ENCODE measurements at places on chromosomes 12 and 14. TPM values are rescaled to one million over a fixed set of nuclear protein-coding genes. Genes with fewer than 3 reads are reported as not detected.

GRCh38 chr12:39033782-39034181 lies 128.4 kb upstream of the CPNE8 start:
- no peaks in the 10 kb centered on the region for H3K4me1 ChIP-seq
- H3K27ac ChIP-seq, result no peak overlapping the region
- no peak overlapping the region for H3K4me3 ChIP-seq

The SLC25A47 gene
- total RNA-seq, result not detected

GRCh38 chr12:75657831-75658230 lies 146.4 kb upstream of the KRR1 start:
- no peak overlapping the region for H3K4me3 ChIP-seq
- no peaks in the 10 kb centered on the region for H3K36me3 ChIP-seq
- no peaks in the 10 kb centered on the region for H3K27me3 ChIP-seq
- no peaks in the 10 kb centered on the region for H3K4me1 ChIP-seq

DNA sequence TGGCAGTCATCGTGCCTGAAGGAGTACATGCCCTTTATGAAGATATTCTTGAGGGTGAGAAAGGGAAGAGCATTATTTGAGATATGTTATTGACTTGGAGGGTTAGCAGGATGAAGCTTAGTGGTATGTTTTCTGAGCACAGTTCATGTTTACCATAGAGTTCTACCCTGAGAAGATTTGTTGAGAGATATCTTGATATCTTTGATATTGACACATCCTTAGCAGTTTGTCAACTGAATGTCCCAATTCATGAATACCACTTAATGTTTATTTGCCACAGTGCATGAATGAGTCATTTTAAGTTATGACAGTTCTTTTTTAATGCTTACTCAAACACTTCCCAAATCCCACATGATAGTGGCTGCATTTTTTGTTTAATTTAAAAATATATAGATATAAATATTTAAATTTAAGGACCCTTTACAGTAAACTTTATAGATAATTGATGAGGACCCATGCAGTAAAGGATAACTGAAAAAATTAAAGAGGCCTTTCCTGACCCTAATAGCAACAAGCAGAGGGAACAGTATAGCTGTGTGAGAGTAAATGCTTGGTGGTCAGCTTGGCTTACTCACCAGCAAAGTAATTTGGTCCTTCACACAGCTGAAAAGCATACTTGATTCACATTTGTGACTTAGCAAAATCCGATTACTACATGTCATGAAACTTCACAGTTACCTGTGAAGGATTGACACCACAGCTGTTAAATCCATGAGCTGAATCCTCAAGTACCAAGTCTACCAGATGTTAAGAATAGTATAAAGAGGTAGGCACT lies 25.8 kb downstream of the SLC39A9 start:
- DNase-seq, result no peak
- H3K4me1 ChIP-seq, result no peaks in the 10 kb centered on the region
- no peak overlapping the region for H3K4me3 ChIP-seq
- H3K36me3 ChIP-seq, result peaks cover 5% of the 10 kb centered on the region
- H3K27me3 ChIP-seq, result no peaks in the 10 kb centered on the region

DNA sequence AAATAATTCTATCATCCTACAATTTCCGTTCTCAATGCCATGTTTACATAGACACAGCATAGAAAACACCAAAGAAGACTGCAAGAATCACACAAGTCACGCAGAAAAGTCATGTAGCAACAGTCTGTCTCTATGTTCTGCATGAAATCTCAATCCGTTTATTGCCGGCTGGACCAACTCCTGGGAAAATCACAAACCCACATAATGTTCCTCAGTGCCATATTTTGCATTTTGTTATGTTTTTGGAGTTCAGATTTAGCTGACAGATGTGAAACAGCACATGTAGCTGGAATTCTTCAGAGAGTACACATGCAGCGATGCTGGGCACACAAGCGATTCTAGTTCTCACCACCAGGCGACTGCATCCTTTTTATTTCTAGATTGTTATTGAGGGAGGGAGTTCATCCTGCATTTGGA lies 193.1 kb downstream of the APAF1 start:
- no peak for DNase-seq
- H3K4me1 ChIP-seq, result no peaks in the 10 kb centered on the region
- no peaks in the 10 kb centered on the region for H3K27me3 ChIP-seq
- H3K27ac ChIP-seq, result no peak overlapping the region

- no peaks in the 10 kb centered on the region for H3K36me3 ChIP-seq
- no peak overlapping the region for H3K27ac ChIP-seq
- DNase-seq, result peak; percentile 9
- no peaks in the 10 kb centered on the region for H3K4me1 ChIP-seq
- H3K27me3 ChIP-seq, result no peaks in the 10 kb centered on the region
These were observed 276.3 kb upstream of the FAR2 start for GRCh38 chr12:28872654-28873268.

The AICDA gene
- total RNA-seq, result not detected

DNA sequence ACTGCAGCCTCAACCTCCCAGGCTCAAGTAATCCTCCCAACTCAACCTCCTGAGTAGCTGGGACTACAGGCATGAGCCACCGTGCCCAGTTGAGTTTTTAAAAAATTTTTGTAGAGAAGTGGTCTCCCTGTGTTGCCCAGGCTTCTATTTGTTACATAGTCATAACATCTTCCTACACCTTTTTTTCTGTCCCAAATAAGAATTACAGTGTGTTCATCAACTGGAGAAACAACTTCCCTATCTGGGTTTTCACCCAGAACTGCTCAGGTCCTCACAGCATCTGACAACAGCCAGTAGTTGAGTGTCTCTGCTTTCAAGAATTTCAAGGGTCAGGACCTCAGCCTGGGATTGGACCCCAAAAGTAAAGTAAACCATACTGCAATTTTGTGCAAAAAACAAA lies 235.2 kb upstream of the AMIGO2 start:
- no peak for DNase-seq
- no peak overlapping the region for H3K4me3 ChIP-seq
- no peak overlapping the region for H3K27ac ChIP-seq
- H3K27me3 ChIP-seq, result no peaks in the 10 kb centered on the region

The CAPZA3 gene
- not detected for total RNA-seq

DNA sequence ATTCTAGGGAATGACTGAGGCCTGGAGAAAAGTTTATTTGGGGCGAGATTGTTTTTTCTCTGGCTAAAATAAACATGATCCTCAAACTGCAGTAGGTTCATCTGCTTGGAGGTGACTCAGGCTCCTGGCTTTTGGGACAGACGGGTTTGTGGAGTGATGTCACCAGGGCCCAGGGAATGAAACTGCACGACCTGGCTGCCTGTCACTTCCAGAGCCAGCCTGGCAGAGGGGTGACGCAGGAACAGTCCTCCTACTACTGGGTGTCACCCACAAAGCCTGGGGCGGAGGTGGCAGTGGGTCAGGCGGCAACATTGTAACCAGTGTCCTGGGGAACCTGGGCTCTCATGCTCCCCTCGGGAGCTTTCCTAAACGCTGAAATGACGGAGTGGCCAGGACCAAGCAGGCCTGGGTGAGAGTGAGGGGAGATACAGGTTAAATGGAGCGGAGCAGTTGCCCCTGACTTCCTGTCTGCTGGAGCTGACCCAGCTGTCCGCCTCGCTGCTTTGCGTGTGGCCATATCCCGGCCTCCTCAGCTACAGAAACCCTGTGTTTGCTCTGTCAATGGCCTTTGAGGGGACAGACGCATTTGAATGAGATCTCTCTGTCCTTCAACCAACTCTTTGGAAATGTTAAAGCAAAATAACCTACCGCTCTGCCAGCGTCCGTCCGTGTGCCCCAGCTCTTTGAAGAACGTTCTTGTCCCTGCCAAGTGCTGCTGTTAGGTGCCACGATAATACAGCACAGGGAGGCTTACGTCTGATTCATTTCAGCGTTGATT lies 6.5 kb downstream of the HIP1R start:
- no peaks in the 10 kb centered on the region for H3K27me3 ChIP-seq
- no peak overlapping the region for H3K27ac ChIP-seq
- H3K4me1 ChIP-seq, result no peaks in the 10 kb centered on the region
- H3K36me3 ChIP-seq, result no peaks in the 10 kb centered on the region
- DNase-seq, result no peak

GRCh38 chr12:48786591-48787544 lies 2.0 kb downstream of the ADCY6 start:
- no peaks in the 10 kb centered on the region for H3K27me3 ChIP-seq
- no peak for DNase-seq
- no peaks in the 10 kb centered on the region for H3K36me3 ChIP-seq
- H3K4me1 ChIP-seq, result peaks cover 41% of the 10 kb centered on the region
- peak overlapping the region; percentile 94 for H3K27ac ChIP-seq
- peak overlapping the region; percentile 92 for H3K4me3 ChIP-seq

GRCh38 chr12:112347581-112347982 lies 34.6 kb downstream of the HECTD4 start:
- H3K27ac ChIP-seq, result no peak overlapping the region
- DNase-seq, result no peak
- peaks cover 4% of the 10 kb centered on the region for H3K4me1 ChIP-seq
- H3K27me3 ChIP-seq, result no peaks in the 10 kb centered on the region

DNA sequence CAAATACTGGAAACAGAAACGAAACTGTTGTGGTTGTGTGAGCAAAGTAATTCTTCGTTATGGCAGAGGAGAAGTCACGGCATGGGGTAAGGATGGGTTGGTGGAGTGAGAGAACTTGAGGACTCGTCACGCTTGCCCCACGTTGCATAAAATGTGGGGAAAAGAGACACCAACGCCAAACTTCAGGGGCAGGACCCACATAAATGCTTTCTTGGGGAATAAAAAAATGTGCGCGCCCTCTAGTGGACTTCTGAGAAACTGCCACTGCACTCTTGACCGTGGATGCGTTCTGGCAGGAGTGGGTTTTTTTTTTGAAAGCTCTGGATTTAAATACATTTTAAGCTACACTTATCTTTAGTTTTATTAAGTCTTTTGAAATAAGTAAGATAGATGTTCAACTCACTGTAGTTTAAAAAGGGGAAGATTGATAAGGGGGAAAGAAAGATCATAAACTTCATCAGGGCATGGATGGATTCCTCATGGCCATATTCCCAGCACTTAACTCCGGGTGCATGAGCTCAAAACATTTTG lies 4.1 kb upstream of the IGF1 start:
- H3K4me3 ChIP-seq, result no peak overlapping the region
- H3K27ac ChIP-seq, result peak overlapping the region; percentile 35
- H3K4me1 ChIP-seq, result peaks cover 22% of the 10 kb centered on the region
- H3K36me3 ChIP-seq, result no peaks in the 10 kb centered on the region

The NRXN3 gene
- 11.9 TPM for total RNA-seq

The NAV3 gene
- 1.1 TPM for total RNA-seq

The AQP6 gene
- total RNA-seq, result 0.41 TPM

The GLIPR1L1 gene
- total RNA-seq, result not detected

- H3K27me3 ChIP-seq, result peaks cover 16% of the 10 kb centered on the region
- no peaks in the 10 kb centered on the region for H3K4me1 ChIP-seq
- H3K4me3 ChIP-seq, result no peak overlapping the region
- DNase-seq, result no peak
- H3K36me3 ChIP-seq, result no peaks in the 10 kb centered on the region
- no peak overlapping the region for H3K27ac ChIP-seq
These were observed 159.1 kb downstream of the PHETA1 start for GRCh38 chr12:111209811-111210210.

- H3K4me3 ChIP-seq, result peak overlapping the region; percentile 40
- no peak for DNase-seq
- H3K4me1 ChIP-seq, result peaks cover 36% of the 10 kb centered on the region
- peak overlapping the region; percentile 84 for H3K27ac ChIP-seq
These were observed 594 bp upstream of the EXOC3L4 start for GRCh38 chr14:103093856-103094405.

GRCh38 chr12:66154776-66155175 lies 15.0 kb downstream of the TMBIM4 start:
- H3K4me3 ChIP-seq, result no peak overlapping the region
- no peaks in the 10 kb centered on the region for H3K36me3 ChIP-seq
- DNase-seq, result no peak
- H3K27ac ChIP-seq, result no peak overlapping the region

DNA sequence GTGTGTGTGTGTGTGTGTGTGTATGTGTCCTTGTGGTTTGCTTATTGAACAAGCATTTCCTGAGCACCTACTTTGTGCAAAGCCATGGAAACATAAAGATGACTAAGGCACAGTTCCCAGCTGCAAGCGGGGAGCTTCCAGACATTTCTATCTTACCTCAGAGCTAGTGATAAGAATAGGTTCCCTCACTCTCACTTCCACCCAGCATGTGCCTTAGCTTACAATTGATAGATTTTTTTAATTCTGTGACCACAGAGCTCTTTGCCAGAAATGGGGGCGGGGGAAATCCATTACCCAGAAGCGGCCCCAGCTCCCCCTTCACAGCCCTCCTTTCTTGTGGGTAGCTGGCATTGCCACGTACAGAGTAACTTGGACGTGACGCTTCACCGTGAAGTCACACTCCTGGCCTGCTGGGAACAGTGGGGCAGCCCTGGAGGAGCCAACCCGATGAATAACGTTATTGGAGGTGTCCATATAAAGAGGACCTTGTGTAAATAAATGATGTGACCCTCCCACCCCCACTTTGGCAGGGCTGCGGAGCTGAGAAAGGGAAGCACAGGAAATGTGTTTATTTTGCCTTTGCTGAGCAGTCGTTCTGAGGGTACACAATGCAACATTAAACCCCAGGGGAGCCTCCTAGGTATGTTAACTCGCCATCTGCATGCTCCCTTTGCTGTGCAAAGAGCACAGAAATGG lies 238.9 kb downstream of the CHST11 start:
- peak; percentile 22 for DNase-seq
- H3K4me3 ChIP-seq, result no peak overlapping the region
- peaks cover 3% of the 10 kb centered on the region for H3K4me1 ChIP-seq

The FAM234B gene
- total RNA-seq, result 2.6 TPM

GRCh38 chr14:36579573-36580140 lies 2.8 kb downstream of the NKX2-8 start:
- H3K27ac ChIP-seq, result no peak overlapping the region
- H3K27me3 ChIP-seq, result peaks cover 96% of the 10 kb centered on the region
- DNase-seq, result no peak
- H3K4me1 ChIP-seq, result no peaks in the 10 kb centered on the region

DNA sequence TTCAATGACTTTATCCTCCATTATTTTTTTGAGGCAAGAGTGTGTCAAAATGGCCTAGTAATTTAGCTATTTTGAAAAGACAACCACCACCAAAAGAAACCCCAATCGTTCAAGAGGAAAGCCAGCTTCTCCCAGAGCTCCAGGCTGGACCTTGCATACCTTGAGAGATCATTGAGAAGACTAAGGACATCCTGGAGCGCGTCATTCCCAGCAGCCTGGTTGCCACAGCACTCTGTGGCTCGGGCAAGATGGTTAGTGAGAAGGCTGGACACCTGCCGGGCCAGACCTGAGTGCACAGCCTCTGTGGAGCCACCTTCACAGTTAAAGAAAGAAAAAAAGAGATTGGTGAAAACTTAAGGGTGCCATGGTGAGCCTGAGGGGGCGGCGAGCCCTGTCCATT lies 111.4 kb downstream of the TRAFD1 start:
- H3K4me1 ChIP-seq, result no peaks in the 10 kb centered on the region
- H3K36me3 ChIP-seq, result peaks cover 70% of the 10 kb centered on the region
- no peak overlapping the region for H3K27ac ChIP-seq

- peak overlapping the region; percentile 100 for H3K27ac ChIP-seq
- no peak for DNase-seq
- no peaks in the 10 kb centered on the region for H3K36me3 ChIP-seq
- H3K4me3 ChIP-seq, result no peak overlapping the region
These were observed 2.5 kb downstream of the EEA1 start for GRCh38 chr12:92926549-92926948.

- peak; percentile 80 for DNase-seq
- H3K4me1 ChIP-seq, result peaks cover 18% of the 10 kb centered on the region
- H3K27me3 ChIP-seq, result no peaks in the 10 kb centered on the region
- no peak overlapping the region for H3K27ac ChIP-seq
- H3K36me3 ChIP-seq, result peaks cover 22% of the 10 kb centered on the region
These were observed 970 bp downstream of the CDH24 start for GRCh38 chr14:23056145-23056955.

Measured in transverse colon (tissue), 4 donors.